NCI-H2107 (cell line): ENCODE measurements at places on chromosomes 12 and 14.
A peak's percentile ranks its signal among the peaks of the same experiment; 100 is the strongest.

DNA sequence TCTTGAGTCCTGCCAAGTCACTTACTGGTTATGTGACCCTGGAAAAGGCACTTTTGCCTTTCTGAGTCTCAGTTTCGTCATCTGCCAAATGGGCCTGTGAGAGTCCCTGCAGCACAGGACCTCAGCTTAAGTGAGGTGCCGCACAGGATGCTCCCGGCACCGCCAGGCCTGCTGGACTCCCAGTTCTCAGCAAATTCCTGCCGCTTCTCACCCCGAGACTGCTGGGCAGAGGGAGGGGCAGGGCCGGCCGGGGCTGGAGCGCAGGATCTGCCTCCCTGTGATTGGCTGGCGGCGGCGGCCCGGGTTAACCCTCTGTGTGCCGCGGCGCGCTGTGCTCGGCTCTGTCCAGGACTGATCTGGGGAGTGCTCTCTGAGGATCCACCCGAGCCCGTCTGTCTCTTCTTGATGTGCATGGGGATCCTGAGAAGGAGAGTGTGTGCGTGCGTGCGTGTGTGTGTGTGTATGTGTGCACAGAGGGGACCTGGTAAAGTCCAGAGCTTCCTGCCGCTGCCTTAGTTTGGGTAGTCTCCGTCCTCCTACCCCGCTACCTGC is 8.6 kb downstream of the SETD1B start:
- peak; percentile 42 for DNase-seq

GRCh38 chr12:52964556-52965336 is 15.8 kb downstream of the KRT18 start:
- no peak for DNase-seq

GRCh38 chr14:105330491-105330895 is 15.9 kb downstream of the PACS2 start:
- DNase-seq = no peak

- no peak for DNase-seq
Measured at GRCh38 chr12:96140174-96140573, 54.0 kb upstream of the ELK3 start.

GRCh38 chr14:66606826-66607225 is 98.9 kb downstream of the GPHN start:
- no peak for DNase-seq

GRCh38 chr14:75519826-75520728 is 2.2 kb upstream of the BATF start:
- DNase-seq = no peak

- DNase-seq = no peak
Measured at GRCh38 chr14:90890322-90891020, 74.2 kb upstream of the TTC7B start.
